ENCODE measurements at places on chromosomes 1 and 21.

DNA sequence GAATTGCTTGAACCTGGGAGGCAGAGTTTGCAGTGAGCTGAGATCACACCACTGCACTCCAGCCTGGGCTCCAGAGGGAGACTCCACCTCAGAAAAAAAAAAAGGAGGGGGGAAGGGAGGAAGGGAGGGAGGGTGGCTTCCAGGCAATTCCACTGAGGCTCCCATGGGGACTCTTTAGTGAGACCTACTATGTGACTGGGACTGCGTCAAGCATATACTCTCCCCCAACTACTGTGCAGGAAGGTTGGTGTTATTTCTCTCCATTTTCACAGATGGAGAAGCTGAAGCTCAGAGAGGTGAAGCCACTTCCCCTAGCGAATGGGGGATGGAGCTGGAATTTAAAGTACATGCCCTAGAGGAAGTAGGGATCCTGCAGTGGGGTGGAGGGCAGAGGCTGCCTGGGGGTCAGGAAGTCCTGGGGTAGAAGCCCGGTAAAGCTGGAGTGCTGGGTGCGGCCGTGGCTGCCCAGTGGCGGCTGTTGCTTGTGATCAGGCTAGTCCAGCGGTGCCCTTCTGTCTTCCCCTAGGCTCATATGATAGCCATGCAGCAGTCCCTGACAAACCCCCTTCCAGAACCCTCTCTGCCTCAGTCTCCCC, 40.3 kb downstream of the RAP1GAP start:
- no peak for DNase-seq

GRCh38 chr21:32094804-32095203, 184.0 kb downstream of the MIS18A start:
- DNase-seq = no peak

DNA sequence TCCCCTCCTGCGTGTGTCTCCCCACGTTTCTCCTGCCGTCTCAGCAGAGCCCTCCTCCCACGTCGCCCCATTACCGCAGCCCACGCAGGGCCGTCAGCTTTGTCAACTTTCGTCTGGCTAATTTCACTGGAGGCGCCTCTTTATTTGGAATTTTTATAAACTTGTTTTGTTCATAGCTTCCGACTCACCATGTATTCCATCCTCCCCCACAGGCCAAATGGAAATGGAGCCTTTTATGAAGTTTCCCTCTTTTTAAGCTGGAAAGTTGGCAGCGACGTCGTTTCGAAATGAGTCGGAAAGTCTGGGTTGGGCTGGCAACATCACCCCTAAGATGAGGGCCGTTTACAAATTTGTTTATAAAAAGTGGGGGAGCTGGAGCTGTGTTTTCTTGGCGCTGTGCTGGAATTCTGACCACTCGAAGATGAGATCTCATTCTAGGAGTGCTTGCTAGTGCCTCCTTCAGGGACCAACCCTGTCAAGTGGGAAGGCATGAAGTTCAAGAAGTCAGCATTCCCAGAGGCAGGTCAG, 23.7 kb upstream of the SLC45A1 start:
- DNase-seq = no peak

GRCh38 chr1:180934563-180934962, 21.9 kb downstream of the KIAA1614 start:
- no peak for DNase-seq

GRCh38 chr1:89611721-89612120, 21.2 kb upstream of the LRRC8C start:
- DNase-seq = peak; percentile 52

DNA sequence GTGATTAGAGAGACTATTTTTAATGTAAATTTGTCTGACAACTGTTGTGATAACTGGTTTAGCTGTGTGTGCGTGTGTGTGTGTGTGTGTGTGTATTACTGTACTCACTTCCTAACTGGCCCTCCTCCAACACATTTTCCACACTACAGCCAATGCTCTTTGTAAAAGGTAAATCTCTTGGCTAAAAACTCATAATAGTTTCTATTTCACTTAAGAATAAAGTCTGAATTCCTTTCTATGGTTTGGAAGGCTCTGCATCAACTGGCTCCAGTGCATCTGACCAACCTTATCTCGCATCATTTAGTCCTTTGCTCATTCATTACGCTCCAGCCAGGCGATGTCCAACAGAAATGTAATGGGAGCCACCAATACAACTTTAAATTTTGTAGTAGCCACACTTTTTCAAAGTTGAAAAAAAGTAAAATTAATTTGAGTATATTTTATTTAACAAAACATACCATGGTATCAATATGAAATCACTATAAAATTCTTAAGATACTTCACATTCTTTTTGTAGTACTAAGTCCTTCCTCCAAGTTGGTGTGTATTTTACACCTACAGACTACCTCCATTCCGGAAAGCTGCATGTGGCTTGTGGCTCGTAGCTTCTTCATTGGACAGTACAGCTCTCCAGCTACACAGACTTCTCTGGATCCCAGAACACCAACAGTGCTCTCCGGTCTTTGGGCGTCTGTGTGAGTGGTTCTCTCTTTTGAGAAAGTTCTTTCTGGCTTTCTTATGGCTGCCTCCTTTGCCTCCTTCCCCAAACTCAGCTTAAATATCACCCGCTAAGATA, 68.9 kb downstream of the NRIP1 start:
- DNase-seq = no peak

- DNase-seq = no peak
Observed at GRCh38 chr1:31880957-31881687, 57.0 kb downstream of the PTP4A2 start.

- DNase-seq = no peak
Observed at GRCh38 chr1:161978011-161978790, 45.5 kb downstream of the OLFML2B start.

DNA sequence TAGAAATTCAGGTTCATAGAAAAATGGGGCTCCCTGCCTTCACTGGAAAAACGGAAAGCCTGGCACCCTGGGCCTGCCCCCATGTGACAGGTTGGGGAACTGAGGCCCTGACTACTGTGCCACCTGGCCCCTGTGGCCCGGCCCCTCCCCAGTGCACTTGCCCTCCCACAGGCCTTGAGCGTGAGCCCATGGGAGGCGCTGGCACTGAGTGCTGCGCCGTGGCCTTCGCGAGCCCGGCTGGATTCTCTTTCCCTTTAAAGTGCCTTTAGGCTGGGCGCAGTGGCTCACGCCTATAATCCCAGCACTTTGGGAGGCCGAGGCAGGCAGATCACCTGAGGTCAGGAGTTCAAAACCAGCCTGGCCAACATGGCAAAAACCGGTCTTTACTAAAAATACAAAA, 45.7 kb downstream of the SLC37A1 start:
- no peak for DNase-seq

DNA sequence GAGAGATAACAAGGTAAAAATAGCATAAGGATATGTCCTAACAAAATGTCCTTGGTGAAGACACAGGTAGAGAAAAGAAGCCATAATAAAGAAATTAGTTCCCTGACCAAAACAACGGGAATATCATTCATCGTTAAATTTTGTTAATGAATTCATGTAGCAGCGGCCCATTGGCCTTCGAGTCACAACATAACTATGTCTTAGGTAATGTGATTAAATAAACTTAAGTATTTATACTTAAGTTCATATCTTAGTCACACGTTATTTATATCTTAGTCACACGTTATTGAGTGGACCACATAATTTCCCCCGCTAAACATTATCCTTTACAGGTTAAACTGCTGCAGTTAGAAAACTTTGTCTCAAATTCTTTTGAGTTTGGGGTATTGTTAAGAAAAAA, 1.2 kb downstream of the NEXN start:
- DNase-seq = no peak

DNA sequence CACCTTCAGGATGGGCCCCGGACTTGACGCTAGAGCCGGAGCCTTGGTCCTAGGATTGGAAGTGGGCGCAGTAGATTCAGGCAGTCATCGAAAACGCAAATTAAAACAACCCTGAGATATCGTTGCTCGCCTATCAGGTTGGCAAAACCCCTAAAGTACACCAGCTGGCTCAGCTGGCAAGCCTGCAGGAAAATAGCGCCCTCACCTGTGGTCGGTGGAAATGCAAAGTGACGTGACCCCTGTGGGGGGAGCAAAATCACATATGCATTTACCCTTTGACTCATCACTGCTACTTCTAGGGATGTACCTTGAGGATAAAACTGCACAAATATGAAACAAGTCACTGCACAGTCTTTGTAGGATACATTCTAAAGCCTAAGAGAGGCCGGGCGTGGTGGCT, 170.3 kb upstream of the TMEM51 start:
- no peak for DNase-seq

GRCh38 chr1:45570631-45571030, 13.2 kb upstream of the NASP start:
- DNase-seq = no peak

- DNase-seq = peak; percentile 18
Observed at GRCh38 chr1:204578867-204579664, 62.9 kb downstream of the MDM4 start.

GRCh38 chr1:234906654-234907053, 222.0 kb downstream of the TOMM20 start:
- DNase-seq = no peak

GRCh38 chr21:46559291-46559983, 45.4 kb downstream of the S100B start:
- DNase-seq = peak; percentile 61

GRCh38 chr1:34113362-34113761, 51.7 kb downstream of the CSMD2 start:
- no peak for DNase-seq
